ENCODE measurements at places on chromosomes 7 and 10.
A peak's percentile ranks its signal among the peaks of the same experiment; 100 is the strongest.

DNA sequence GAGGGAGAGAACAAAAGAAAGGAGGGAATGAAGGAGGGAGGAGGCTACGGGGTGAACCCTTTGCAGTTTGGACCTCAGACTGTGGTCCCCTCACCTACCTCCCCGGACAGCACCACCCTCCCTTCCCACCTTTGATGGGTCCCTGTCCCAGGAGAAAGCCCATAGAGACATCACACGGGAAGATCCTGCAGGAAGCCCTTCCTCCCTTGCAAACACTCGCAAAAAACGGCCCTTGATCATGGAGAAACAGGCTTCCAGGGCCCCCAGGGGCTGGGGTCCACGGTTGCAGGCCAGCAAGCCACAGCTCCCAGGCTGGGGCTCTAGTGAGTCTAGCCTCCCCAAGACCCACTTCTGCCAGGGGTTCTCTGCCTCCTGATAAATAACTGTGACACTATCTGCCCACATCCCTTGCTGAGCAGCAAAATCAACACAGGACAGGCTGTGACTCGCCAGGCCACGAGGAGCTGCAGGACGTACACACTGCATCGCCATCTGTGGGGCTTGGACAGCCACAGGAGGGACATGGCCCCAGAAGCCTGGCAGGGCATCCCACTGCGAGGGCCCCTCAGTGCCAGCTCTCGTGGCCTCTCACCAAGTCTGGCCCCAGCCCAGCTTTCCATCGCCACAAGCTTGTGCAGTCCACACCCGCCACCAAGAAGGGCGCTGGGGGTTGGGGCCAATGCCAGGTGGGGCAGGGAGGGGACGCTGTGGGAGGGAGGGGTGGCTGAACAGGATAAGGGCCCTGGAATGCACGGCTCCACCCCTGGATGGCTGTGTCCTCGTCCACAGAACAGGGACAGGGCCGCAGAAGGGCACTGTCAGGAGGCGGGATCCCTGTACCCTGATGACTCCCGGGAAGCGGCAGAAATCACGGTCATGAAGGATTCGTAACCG, 34.2 kb downstream of the PDGFA start:
- DNase-seq = no peak

GRCh38 chr10:124670849-124671248, 73.3 kb downstream of the FAM53B start:
- no peak for DNase-seq

GRCh38 chr10:31833753-31834152, 94.9 kb downstream of the ARHGAP12 start:
- no peak for DNase-seq

DNA sequence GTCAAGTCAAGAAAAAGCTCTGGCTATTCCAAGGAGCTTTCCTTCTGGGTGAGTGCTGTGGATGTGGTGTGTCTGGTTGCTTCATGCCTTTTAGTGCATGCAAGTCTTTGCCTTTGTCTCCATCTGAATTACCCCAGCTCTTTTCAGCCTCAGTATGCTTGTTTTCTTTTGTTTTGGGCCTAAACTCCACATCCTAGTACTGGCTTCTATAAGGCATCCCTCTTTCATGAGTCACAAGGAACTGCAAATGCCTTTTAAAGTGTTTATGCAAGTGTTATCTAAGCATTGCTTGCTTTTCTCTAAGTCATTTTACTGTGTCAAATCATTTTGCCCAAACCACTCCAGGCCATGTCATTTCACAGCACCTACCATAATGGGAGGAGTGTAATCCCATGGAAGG, 132.1 kb downstream of the PLCE1 start:
- DNase-seq = no peak

DNA sequence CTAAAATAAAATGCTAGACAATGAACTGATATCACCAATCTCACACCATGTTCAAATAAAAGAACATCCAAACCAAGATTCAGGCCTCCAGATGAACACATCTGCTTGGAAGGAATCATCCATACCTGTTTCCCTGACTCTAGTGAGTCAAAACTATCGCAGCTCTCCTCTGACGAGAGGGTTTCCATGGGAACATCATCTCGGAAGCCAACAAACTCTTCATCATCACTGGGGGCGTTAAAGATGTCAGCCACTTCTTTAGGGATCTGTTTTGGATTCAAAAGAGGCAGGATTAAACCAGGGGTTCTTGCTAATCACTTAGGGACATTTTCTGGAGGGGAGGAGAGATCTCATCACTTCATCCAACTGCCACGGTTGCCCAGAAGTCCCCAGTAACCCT, 29.1 kb downstream of the CDCA7L start:
- no peak for DNase-seq

GRCh38 chr10:60646966-60647796, 131.1 kb upstream of the CDK1 start:
- peak; percentile 25 for DNase-seq

GRCh38 chr10:6406220-6407033, 173.6 kb downstream of the PRKCQ start:
- DNase-seq = peak; percentile 43
